Activated T-cell treated with anti-CD3 and anti-CD28 coated beads for 1 hour (primary cell): ENCODE measurements at places on chromosomes 5 and 9.

DNA sequence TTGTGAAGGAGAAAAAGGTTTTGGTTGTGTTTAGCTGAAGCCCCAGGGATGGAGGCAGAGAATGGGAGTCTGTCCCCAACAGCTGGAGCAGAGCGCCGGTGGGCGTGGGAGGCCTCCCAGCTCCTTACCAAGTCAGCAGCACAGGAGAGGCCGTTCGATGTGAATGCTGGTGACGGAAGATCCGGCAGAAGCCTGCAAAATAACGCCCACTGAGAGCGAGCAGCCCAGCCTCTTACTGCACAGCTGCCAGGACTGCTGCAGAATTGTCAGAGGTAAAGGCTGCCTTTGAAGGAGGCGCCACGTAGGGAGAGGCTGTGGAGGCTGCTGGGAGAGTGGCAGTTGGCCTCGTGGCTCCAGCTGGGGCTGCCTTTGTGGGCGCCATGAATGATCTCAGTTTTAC is 26.2 kb downstream of the ANGPTL2 start:
- DNase-seq: no peak

- no peak for DNase-seq
Measured at GRCh38 chr5:78611126-78611605, 37.4 kb downstream of the LHFPL2 start.

DNA sequence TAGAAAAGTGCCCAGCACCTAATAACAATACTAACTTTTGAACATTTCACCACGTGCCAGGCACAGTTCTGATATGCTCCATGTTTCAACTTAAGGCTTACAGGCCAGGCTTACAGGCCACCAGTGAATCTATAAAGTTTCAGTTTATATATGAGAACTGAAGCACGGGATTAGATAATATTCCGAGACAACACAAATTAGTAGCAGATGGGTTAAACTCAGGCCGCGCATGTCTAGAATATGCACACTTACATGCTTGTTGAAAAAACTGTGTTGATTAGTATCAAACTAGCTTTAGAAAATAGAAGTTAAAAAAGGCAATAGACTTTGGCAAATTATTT is 587.9 kb downstream of the MTRR start:
- DNase-seq: no peak

DNA sequence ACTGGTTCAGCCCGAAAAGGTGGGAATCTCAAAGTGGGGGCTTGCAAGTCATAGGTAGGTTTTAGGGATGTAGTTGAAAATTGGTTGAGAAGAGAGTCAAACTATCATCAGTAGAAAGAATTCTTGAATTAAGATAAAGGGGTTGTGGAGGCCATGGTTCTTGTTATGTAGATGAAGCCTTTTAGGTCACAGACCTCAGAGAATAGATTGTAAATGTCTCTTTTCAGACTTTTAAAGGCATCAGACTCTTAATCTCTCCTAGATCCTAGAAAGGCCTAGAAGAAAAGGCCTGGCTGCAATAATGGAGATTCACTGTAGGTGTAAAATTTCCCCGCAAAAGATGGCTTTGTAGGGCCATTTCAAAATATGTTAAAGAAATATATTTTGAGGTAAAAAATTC is 96.4 kb downstream of the PSAT1 start:
- DNase-seq: no peak

GRCh38 chr9:107390279-107390678 is 99.3 kb downstream of the KLF4 start:
- DNase-seq: no peak

GRCh38 chr9:125341566-125341965 is 79.9 kb downstream of the GAPVD1 start:
- no peak for DNase-seq

GRCh38 chr9:36137392-36138004 is 965 bp downstream of the GLIPR2 start:
- no peak for DNase-seq

GRCh38 chr5:66842540-66842939 is 246.3 kb downstream of the MAST4 start:
- DNase-seq: no peak

GRCh38 chr5:171152382-171152781 is 156.7 kb upstream of the TLX3 start:
- DNase-seq: no peak

GRCh38 chr5:169964246-169964645 is 16.0 kb downstream of the INSYN2B start:
- DNase-seq: no peak

DNA sequence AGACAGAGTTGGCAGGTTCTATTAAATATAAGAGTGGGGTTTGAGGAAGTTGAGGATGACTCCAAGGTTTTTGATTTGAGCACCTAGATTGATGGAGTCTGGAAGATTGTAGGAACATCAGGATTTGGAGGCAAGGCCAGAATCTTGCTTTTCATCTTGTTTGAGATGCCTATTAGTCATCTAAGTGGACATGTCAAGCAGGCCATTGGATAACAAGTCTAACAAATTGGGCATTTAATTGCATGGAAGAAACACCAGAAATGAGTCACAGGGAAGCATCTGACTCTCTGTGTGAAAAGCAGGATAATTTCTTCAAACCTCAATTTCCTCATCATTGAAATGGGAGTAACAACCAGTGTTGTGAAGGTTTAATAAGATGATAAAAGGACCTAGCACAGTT is 53.3 kb upstream of the ARL15 start:
- DNase-seq: no peak

DNA sequence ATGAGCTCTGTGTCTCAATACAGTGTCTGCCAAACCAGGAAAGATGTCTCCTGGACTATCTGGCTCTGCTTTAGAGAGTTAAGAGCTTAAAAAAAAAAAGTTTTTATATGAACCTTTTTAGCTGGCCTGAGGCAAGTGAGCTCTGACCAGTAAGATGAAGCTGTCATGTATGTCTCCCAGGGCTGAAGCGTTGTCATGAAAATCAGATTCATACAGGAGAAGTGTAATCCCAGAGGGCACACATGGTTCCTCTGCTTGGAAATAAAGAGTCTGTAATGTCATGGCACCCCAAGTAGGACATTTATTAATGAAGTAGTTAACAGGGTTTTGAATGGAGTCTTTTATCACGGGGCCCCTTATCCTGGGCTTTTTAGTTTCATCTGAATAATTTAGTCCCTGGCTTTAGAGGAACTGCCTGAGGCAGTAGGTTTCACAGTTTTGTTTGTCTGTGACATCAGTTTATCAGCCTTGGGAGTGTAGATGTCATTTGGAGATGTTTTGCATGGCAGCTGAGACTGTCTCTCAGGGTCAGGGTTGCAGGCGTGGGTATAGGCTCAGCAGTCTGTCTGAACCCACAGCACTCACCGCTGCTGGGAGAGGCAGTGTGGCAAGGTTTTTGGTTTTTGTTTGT is 223.3 kb downstream of the DIRAS2 start:
- DNase-seq: no peak

- DNase-seq: no peak
Measured at GRCh38 chr5:159497221-159497620, 166.9 kb upstream of the IL12B start.

- DNase-seq: no peak
Measured at GRCh38 chr5:88799938-88800535, 82.9 kb downstream of the MEF2C start.

GRCh38 chr5:55923177-55923771 is 71.5 kb downstream of the IL6ST start:
- no peak for DNase-seq

GRCh38 chr5:159163027-159163700 is 46.2 kb downstream of the RNF145 start:
- no peak for DNase-seq

DNA sequence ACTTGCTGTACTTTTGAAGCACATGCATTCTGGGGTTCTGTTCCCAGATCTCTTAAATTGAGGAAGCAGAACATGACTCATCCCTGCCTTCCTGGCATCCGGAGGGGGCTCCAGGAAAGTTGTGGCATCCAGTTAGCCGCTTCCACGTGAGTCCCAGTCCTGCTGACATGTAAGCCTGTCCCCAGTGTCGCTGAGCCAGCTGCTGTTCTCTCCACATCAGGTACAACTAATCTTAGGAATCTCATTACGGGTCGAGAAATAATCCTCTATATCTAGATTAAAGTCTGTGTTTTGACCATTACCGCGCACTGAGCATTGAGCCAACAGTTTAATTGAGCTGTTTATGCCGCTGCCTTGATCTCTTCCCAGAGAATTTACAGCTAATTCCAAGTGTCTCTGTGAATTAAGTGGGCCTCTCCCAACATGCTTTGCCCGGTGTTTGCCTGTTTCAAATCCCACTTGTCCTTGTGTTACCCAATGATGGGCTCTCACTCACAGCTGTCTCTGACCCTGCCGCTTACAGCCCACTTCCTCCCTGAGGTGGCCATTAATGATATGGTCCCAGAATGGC is 10.5 kb upstream of the SHB start:
- DNase-seq: no peak
